Esophagus squamous epithelium (tissue), 5 donors: ENCODE measurements at places on chromosomes 1 and 21.

- no peak for DNase-seq
- H3K27me3 ChIP-seq: no peaks in the 10 kb centered on the region
- H3K4me1 ChIP-seq: no peaks in the 10 kb centered on the region
- H3K36me3 ChIP-seq: no peaks in the 10 kb centered on the region
- no peak overlapping the region for H3K4me3 ChIP-seq
Observed at GRCh38 chr21:45532826-45533360, 9.3 kb downstream of the SLC19A1 start.

GRCh38 chr21:20661745-20662422 lies 336.3 kb upstream of the NCAM2 start:
- H3K27me3 ChIP-seq: no peaks in the 10 kb centered on the region
- H3K27ac ChIP-seq: no peak overlapping the region
- no peaks in the 10 kb centered on the region for H3K36me3 ChIP-seq
- H3K4me1 ChIP-seq: no peaks in the 10 kb centered on the region
- DNase-seq: no peak

DNA sequence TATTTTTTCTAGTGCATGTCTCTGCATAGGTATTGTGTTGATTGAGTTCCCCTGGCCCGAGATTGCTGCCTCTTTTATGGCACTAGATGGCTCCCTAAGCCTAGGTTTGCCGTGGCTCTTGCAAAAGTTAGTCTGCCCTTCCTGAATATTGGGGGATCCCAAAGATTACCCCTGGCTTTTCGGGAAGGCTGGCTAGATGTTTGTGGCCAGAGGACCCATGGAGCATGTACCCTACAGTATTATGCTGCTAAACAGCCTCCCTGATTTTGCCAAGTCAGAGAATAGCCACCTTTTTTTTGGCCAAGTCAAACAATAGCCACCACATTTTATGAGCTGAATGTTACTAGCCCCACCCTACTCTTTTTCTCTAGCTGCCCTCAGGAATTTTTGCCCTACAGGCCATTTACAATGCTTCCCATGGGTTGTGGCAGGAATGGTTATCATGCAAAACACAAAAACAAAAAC lies 343.2 kb downstream of the OLFM3 start:
- no peak overlapping the region for H3K27ac ChIP-seq
- H3K4me1 ChIP-seq: no peaks in the 10 kb centered on the region
- no peak overlapping the region for H3K4me3 ChIP-seq
- DNase-seq: no peak
- no peaks in the 10 kb centered on the region for H3K27me3 ChIP-seq

DNA sequence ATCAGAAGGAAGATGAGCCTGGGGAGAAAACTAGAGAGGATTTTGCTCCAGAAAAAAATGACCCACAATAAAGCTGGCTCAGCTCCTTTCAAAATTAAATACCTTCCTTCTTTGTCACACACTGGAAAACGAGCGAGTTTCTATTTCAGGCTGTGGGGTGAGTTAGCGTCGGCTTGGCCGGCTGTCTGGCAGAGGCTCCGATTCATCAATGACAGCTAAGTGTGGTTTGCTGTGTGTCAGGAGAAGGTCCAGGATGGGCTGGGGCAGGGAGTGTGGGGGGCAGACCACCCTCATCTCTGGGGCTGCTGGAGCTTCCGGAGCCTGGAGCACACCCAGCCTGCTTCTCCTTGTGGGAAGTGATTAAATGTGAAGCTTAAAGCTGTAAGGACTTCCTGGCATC lies 120.2 kb downstream of the ETS2 start:
- DNase-seq: no peak
- peak overlapping the region; percentile 79 for H3K27ac ChIP-seq
- H3K36me3 ChIP-seq: no peaks in the 10 kb centered on the region
- peak overlapping the region; percentile 28 for H3K4me3 ChIP-seq
- H3K4me1 ChIP-seq: peaks cover 38% of the 10 kb centered on the region

DNA sequence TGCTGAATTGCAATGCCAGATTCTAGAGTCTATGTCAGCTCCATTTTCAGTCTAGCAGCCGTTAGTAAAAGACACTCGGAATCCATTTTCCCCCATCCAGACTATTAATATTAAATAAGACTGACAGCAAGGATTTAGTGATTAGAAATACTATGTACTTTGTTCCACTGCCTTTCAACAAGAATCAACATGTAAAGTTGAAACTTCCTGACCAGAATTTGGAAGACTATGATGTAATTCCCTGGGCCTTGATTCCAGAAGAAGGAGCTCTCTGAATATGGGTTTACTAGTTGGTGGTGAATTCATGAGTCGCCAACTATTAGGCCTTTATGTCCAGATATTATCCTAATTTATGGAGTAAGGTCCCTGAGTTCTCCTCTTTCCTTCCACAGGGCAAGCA lies 24.8 kb downstream of the KDM1A start:
- peaks cover 20% of the 10 kb centered on the region for H3K4me1 ChIP-seq
- no peaks in the 10 kb centered on the region for H3K27me3 ChIP-seq
- H3K36me3 ChIP-seq: no peaks in the 10 kb centered on the region
- no peak overlapping the region for H3K27ac ChIP-seq
- DNase-seq: no peak

DNA sequence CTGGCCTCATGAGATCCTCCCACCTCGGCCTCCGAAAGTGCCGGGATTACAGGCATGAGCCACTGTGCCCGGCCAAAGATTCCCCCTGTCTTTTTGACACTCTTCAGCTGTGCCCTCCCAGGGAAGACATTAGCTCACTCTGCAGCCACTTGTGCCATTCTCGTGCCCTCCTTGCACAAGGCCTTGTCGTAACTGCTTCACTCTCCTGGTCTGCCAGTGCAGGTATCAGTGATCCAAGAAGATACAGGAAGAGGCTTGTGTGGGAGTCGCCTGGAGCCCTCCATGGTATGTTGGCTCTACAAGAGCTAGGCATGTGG lies 22.0 kb upstream of the WDR26 start:
- H3K4me1 ChIP-seq: peaks cover 17% of the 10 kb centered on the region
- DNase-seq: no peak
- no peaks in the 10 kb centered on the region for H3K27me3 ChIP-seq
- H3K27ac ChIP-seq: peak overlapping the region; percentile 74
- no peak overlapping the region for H3K4me3 ChIP-seq

- no peak for DNase-seq
- H3K27me3 ChIP-seq: no peaks in the 10 kb centered on the region
Observed at GRCh38 chr21:25737421-25737820, 2.6 kb downstream of the GABPA start.

DNA sequence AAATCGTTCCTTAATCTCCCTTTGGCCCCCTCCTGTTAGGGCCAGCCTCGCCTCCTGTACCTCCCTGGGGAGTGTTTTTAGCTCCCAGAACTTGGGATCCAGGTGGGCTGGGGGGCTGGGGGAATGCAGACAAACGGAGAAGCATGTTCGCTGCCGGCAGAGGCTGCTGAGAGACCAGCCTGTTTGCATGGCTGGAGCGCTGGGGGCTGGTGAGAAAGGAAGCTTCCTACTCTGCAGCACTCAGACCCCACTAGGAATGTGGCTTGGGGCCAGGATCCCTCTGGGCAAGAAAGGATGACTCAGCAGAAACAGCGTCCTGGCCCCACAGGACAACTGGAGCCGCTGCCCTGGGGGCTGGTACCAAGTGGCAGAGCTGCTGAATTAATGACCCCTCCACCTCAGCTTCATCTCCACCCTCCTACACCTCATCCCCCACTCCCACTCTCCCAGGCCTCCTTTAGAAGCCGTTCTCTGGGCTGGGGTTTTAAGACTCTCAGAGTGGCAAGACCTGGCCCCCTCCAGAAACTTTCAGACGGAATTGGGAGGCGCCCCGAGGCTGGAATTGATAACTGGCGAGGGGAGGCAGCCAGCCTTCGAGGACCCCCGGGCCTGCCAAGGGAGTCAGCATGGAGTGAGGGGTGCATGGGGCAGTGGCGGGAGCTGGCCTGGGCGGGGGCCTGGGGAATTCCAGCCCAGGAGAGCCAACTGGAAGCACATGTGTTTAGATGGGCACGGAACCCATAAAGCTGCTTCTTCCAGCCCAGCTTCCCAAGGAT lies 28.5 kb upstream of the EPS8L3 start:
- no peaks in the 10 kb centered on the region for H3K27me3 ChIP-seq
- H3K36me3 ChIP-seq: no peaks in the 10 kb centered on the region
- no peak overlapping the region for H3K4me3 ChIP-seq
- peaks cover 24% of the 10 kb centered on the region for H3K4me1 ChIP-seq
- H3K27ac ChIP-seq: peak overlapping the region; percentile 59
- no peak for DNase-seq

DNA sequence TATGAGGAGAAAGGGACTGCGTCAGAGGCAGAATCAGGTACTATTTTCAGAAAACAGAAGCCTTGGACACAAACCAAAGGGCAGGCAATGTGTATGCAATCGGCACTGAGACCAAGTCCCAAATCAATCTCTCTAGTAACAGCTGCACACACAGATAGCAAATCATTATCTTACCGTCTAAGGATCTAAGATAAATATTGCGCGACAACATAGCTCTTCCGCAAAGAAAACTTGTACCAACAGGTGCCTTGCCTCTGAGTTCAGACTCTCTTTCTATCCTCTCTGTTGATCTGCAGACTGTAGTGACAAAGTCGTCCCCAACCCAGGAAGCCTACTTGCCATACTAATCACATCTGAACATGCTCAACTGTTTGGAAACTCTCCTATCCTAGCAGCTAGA lies 22.6 kb upstream of the SAMD13 start:
- DNase-seq: no peak
- H3K4me1 ChIP-seq: no peaks in the 10 kb centered on the region
- H3K27ac ChIP-seq: no peak overlapping the region
- no peak overlapping the region for H3K4me3 ChIP-seq
- no peaks in the 10 kb centered on the region for H3K36me3 ChIP-seq

- no peaks in the 10 kb centered on the region for H3K36me3 ChIP-seq
- no peaks in the 10 kb centered on the region for H3K4me1 ChIP-seq
- no peaks in the 10 kb centered on the region for H3K27me3 ChIP-seq
- no peak for DNase-seq
- H3K4me3 ChIP-seq: no peak overlapping the region
- no peak overlapping the region for H3K27ac ChIP-seq
Observed at GRCh38 chr21:36627242-36627641, 71.7 kb upstream of the SIM2 start.

DNA sequence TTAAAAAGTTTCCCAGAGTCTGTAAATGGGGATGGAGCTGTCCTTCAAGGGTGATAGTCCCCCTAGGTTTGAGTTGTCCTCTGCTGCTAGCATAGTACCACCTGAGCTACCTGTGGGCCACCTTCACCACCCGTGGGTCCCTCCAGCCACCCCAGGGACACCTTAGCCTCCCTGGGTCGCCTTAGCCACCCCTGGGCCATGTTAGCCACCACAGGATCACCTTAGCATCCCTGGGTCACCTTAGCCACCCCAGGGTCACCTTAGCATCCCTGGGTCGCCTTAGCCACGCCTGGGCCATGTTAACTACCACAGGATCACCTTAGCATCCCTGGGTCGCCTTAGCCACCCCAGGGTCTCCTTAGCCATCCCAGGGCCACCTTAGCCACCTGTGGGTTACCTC lies 67.1 kb downstream of the ADARB1 start:
- peaks cover 17% of the 10 kb centered on the region for H3K4me1 ChIP-seq
- no peak for DNase-seq
- H3K27ac ChIP-seq: no peak overlapping the region
- H3K36me3 ChIP-seq: no peaks in the 10 kb centered on the region
- no peaks in the 10 kb centered on the region for H3K27me3 ChIP-seq

GRCh38 chr1:233543338-233544255 lies 70.3 kb upstream of the KCNK1 start:
- H3K4me1 ChIP-seq: peaks cover 24% of the 10 kb centered on the region
- peak overlapping the region; percentile 7 for H3K4me3 ChIP-seq

DNA sequence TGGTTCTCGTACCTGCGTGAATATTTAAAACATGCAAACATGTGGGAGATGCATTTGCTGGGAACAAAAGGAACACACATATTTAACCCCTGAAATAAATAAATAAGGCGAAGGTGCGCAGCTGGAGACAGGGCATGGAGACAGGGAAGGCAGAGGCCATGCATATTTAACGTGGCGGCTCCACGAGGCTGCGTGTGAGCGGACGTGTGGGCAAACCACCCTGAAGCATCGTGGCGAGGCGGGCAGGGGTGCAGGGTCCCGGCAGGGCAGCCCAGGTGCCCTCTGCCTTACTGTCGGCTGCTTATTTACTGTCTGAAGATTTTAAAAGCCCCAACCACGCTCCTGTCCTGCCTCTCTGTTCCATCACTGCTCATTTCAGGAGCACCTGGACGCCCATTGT lies 104.0 kb upstream of the ACTRT2 start:
- no peak for DNase-seq
- H3K36me3 ChIP-seq: no peaks in the 10 kb centered on the region
- no peak overlapping the region for H3K27ac ChIP-seq
- H3K4me3 ChIP-seq: no peak overlapping the region

DNA sequence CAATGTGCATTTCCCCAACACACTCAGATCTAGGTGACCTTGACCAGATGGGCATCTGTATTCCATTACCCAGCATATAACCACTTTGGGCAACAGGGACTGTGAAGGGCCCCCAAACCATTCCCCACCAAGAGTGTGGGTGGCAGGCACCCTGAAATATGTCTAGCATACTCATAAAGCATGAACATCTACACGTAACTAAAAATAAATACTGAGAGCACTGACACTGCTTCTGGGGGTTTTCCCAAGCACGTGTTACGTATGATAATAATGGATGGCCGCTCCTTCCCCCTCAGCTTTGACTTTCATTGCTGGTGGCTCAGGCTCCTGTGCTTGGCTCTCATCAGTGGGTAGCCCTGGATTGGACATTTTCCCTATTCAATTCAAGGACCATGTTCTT lies 39.1 kb downstream of the IGSF3 start:
- H3K4me3 ChIP-seq: no peak overlapping the region
- H3K36me3 ChIP-seq: no peaks in the 10 kb centered on the region
- no peak overlapping the region for H3K27ac ChIP-seq
- H3K27me3 ChIP-seq: no peaks in the 10 kb centered on the region
- no peak for DNase-seq

GRCh38 chr1:205629751-205630150 lies 2.1 kb downstream of the ELK4 start:
- H3K4me1 ChIP-seq: peaks cover 24% of the 10 kb centered on the region
- no peak for DNase-seq
- H3K27ac ChIP-seq: no peak overlapping the region
- H3K36me3 ChIP-seq: no peaks in the 10 kb centered on the region

- no peaks in the 10 kb centered on the region for H3K27me3 ChIP-seq
- H3K27ac ChIP-seq: no peak overlapping the region
- H3K36me3 ChIP-seq: no peaks in the 10 kb centered on the region
- DNase-seq: no peak
- no peaks in the 10 kb centered on the region for H3K4me1 ChIP-seq
- no peak overlapping the region for H3K4me3 ChIP-seq
Observed at GRCh38 chr1:216462066-216462775, 39.0 kb upstream of the USH2A start.

- H3K27me3 ChIP-seq: no peaks in the 10 kb centered on the region
- H3K36me3 ChIP-seq: peaks cover 95% of the 10 kb centered on the region
- H3K4me1 ChIP-seq: no peaks in the 10 kb centered on the region
- H3K27ac ChIP-seq: no peak overlapping the region
- DNase-seq: no peak
- no peak overlapping the region for H3K4me3 ChIP-seq
Observed at GRCh38 chr1:88961647-88962275, 30.7 kb downstream of the KYAT3 start.

DNA sequence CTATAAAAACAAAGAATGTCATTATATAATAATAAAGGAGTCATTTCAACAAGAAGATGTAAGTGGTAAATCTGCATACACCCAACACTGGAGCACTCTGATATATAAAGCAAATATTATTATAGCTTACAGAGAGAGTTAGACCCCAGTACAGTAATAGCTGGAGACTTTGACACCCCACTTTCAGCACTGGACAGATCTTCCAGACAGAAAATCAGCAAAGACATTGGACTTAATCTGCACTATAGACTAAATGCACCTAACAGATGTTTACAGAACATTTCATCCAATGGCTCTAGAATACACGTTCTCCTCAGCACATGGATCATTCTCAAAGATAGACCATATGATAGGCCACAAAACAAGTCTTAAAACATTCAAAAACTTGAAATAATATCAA lies 20.0 kb upstream of the KCNH1 start:
- DNase-seq: no peak
- H3K4me1 ChIP-seq: no peaks in the 10 kb centered on the region
- H3K4me3 ChIP-seq: no peak overlapping the region
- H3K36me3 ChIP-seq: no peaks in the 10 kb centered on the region
- H3K27ac ChIP-seq: no peak overlapping the region
